ACHN (cell line): ENCODE measurements at places on chromosomes 5 and 9.

DNA sequence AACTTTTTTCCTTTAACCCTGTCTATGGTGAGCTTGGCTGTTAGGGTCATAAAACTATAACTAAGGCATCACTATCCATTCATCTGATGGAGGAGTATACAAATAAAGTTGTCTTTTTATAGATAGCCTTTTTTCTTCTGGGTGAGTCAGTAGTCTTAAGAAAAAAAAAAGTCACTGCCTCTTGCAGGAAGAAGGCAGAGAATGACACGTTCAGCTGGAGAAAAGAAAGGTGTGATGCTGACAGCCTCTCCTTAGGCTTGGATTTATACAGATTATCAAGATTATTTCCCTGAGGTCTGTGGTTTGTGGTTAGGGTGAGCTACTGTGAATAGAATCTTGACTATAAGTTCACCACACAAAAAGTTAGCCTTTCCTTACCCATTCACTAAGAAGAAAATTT, 23.0 kb downstream of the EPB41L4B start:
- no peak for DNase-seq

DNA sequence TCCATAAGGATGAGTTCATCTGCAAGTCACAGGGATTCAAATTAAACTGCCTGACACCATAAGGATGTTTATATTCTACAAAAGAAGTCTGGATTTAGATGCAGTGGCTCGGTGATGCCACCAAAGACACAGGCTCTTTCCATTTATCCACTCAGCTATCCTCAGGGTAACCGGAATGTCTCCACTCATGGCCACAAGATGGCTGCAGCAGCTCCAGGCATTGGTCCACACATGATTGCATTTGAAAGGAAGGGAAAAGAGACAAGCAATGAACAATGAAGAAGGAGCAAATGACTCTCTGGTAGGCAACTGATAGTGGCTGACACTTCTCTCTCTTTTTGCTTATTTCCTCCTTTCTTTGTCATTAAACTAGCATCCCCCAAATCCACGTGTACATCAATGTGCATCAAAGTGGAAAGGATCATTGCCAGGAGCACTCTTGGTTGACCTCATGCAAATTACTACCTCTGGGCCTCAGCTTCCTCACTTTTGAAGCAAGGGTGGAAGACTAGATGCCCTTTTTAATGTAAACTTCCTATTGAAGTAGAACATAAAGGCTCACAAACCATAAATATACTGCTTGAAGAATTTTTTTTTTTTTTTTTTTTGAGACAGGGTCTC, 7.2 kb upstream of the SNX30 start:
- no peak for DNase-seq

DNA sequence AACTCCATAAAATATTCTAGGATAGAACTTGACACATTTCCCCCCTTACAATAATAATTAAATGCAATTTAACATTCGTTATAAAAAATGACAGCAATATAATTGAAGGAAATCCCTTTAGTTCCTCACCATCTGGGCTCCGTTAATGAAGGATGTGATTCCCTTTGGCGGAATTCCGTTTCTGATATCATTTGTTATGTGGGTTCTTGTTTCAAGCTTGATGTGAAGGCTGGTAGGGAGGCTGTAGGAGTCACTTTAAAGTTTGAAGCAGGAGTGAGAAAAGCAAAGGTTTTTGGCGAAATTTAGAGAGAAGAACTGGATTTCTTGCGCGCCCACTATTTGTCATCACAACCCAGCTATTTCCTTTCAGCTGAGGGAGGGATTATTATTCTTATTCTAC, 4.0 kb downstream of the RGS7BP start:
- no peak for DNase-seq

DNA sequence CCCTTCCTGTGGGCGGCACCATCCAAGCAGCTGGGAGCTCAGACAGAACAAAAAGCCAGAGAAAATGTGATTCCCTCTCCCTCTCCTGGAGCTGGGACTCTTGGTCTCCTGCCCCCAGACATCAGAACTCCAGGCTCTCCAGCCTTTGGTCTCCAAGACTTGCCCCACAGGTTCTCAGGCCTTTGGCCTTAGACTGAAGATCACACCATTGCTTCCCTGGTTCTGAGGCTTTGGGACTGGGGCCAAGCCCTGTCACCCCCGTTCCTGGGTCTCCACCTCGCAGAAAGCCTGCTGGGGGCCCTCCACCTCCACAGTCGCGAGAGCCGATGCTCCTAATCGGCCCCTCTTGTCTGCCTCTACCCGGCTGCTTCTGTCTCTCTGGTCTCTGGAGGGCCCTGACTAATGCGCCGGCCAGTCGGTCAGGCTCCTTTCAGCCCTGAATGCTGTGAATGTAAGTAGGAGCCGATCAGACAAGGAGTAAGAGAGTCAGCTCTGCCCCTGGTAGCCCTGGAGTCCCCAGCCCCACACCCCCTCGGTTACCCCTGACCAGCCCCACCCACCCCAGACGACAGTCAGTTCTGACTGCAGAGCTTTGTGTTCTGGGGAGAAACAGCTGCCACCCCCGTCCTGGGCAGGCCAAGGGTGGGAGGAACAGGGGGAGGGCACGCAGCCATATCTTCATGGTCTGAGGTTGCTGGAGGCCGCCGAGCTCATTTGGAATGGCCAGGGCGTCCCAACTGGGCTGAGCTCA, 57.5 kb downstream of the VAV2 start:
- no peak for DNase-seq

DNA sequence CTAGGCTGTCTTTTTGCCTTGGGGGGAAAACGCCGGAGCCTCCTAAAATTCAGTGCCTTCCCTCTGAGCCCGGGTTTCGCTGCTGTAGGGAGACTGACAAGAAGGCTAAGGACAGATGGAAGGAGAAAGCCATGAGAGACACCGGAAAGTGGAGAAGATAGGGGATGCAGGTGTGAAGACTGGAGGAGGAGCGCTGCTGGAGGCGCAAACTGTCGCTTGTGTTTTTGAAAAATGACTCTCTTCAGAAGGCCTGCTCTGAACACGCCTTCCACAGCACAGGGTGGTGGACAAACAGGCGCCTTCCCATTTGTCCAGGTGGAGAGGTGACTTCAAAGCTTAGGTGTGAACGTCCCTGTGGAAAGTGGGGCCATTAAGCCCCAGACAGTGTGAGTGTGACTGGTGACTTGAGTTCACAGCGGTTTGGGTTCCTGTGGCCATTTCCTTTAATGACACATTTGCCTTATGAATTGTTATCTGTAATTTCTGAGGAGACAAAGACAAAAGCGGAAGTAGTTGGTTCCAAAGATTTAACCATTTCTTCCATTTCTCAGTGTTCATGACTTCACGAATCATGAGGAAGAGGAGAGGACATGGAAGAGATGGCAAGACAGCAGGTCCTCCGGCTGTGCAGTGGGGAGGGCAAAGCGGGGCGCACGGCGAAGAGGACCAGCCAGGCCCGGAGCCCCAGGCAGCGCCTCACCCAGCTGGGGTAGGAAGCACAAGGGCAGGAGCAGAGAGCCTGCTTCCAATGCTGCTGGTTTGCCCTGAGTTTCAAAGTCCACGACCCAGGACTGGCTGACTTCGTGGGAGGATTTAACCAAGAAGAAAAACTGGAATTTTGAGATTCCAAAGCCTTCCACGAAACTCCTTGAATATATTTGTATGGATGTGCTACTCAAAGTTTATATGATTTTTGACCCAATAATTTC, 27.8 kb upstream of the SEMA4D start:
- DNase-seq, result no peak

DNA sequence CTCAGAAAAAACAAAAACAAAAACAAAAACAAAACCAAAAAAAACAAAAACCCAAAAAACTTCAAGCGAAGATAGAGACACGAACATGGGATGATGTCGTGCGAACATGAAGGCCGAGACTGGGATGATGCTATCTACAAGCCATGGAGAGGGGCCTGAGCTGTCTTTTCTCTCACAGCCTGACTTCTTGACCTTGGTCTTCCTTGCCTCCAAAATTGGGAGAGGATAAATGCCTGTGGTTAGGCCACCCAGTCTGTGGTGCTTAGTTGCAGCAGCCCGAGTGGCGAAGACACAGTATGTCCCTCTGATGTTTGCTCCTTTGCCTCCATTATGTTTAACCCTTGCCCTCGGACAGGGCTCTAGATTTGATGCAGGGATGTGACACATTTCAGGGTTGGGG, 130.4 kb upstream of the BASP1 start:
- DNase-seq, result no peak

GRCh38 chr9:126676685-126677143, 63.0 kb downstream of the LMX1B start:
- DNase-seq, result no peak

DNA sequence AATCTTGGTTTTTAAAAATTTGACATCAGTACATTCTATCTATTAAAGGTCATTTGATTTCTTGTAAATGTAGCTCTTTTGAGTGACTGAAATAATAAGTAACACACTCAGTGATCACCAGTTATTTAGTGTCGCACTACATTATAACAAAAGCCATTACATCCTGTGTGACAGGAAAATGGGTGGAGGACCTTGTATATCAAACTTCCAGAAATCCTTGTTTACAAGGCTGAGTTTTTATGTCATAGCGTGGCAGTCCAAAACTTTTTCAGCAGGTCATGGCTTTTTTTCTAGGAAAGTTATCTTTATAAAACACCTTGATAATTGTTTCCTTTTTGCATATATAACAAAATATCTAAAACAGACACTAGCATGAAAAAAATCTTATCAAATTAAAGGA, 14.4 kb upstream of the ITGA1 start:
- DNase-seq, result no peak

DNA sequence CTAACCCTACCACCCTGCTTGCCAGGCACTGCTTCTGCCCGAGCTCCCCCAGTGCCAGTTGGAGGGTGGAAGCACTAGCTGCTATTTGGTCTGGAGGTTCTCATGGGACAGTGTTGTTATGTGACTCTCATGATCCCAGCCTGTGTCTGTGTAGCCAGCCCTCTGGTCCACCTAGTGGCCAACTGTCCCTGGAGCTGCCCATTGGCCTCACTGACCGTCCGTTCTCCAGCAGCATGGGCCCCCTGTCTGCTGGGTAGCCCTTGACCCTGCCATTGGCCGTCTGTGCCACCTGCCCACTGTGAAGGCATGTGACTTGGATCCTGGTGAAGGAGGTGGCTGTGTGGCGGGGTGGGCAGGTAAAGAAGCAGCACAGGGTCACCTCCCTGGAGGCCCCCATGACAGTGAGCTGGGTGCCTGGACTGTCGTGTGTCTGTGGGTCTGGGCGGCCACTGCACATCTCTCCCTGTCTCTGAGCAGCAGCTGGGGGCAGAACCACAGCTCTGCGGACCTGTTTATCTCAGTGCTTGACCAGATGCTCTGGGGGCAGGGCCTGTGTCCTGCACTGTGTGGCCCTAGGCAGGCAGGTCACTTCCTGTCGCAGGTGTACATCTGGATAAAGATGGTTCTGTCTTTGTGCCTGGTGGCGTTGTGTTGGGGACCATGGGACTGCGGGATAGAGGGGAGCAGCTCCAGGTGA, 11.4 kb downstream of the PHF2 start:
- no peak for DNase-seq

DNA sequence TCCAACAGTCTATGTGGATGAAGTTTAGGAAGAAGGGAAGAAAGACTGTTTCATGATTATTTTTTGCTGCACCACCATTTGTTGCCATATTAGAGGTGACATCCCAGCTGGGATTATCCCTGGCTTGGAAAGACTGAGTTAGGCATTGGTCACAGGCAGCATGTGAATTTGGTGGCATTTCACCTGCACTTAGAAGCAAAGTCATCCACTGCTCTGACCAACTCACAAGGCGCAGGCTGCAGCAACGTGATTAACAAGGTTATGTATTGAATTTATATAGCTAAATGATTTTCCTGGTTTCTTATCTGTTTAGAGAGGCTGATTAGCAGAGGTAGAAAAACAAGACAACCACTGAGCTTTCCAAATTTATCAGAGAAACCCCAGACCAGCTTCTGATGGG, 2.7 kb downstream of the FYB1 start:
- DNase-seq, result no peak

DNA sequence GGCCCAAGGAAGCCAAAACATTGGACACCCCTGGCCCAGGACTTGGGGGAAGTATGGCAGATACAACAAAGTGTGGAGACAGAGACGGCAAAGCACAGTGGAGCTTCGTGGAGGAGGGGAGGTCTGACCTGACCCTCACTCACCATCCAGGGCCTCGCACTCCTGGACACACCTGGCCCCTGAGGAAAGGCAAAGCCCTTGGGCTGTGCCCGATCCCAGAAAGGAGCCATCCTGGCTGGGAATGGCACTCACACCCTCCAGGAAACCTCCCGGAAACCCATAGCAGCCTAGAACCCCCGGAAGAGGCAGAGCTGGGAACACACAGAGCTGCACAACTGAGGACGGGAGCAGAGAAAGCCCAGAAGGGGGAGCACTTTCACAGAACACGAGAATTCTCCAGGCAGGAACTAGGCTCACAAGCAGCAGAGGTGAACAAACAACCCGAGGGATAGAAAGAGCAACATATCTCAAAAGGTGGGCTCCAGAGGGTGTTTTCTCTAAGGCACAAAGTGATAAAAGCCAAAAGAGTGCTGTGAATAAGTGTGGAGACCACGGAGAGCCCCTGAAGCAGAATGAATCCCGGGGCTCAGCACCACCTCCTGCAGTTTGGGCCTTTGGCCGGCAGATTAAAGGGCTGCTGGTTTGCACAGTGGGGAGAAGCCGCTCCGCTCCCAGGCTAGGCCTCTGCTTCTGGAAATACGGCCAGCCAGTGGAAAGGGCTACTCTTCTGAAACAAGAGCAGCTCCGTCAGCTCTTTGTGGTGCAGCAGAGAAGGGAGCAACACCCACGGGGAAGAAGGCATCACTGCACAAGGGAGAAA, 108.2 kb downstream of the UBE2R2 start:
- peak; percentile 55 for DNase-seq

- no peak for DNase-seq
Observed at GRCh38 chr5:117741655-117742206, 1167.1 kb upstream of the SEMA6A start.

- no peak for DNase-seq
Observed at GRCh38 chr5:132841305-132841704, 10.9 kb upstream of the SHROOM1 start.

DNA sequence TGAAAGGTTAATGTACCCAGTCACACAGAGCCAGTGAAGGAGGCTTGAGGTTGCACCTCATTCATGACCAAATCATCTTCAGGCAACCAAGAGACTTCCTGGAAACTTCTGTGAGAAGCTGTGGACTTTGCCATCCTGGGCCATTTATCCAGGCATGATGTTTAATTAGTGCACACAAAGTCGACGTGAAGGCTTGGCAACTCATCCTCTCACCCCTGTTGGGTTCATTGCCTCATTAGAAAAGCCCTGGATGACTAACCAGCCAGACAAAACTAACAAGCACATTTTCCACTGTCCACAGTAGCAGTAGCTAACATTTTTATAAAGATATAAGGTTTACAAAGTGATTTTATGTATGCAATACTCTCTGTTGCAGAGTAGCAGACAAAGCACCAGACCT, 65.7 kb upstream of the ZNF462 start:
- DNase-seq, result no peak

GRCh38 chr9:110426052-110426709, 88.5 kb upstream of the TXNDC8 start:
- DNase-seq, result peak; percentile 14

DNA sequence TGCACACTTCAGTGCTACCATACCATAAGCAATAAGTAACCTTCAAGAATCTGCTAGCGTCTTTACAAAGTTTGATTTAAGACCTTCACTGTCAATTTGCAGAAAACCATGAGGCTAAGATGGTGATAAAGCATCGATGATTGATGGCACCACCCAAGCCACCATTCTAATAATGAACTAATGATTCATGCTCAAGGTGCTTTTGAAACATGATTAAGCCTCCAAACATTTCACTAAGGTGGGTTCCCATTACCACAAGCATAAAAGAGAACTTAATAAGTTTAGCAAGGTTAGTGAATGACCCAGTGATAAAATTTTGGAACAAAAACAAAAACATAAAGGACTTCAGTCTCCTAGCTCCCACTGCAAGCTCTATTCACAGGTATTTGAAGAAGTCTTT, 214.7 kb downstream of the FBXL17 start:
- peak; percentile 5 for DNase-seq
